NCI-H1105 treated with DMSO at 0.1 percent for 48 hours (cell line): ENCODE measurements at places on chromosomes 11 and 22.

- peak; percentile 33 for DNase-seq
Measured at GRCh38 chr11:67389477-67389876, 2.3 kb upstream of the RAD9A start.

DNA sequence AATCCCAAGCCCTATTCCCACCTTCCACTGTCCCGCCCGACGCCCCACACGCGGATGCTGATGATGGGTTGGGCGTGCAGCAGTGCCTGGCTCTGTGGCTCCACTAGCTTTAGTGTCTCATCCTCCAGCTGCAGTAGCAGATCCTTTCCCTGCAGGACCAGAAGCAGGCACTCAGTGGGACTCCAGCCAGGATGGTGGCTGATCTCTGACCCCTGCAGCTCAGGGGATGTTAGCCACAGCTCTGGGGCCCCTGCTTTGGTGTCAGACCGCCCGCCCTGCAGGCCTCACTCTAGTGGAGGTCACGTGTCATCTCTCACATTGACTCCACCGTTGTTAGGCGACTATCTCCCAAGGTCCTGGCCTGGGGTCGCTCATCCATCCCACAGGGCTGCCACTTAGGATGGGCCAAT lies 11.8 kb downstream of the SMPD1 start:
- no peak for DNase-seq

GRCh38 chr22:17941471-17942406 lies 82.6 kb downstream of the MICAL3 start:
- no peak for DNase-seq

DNA sequence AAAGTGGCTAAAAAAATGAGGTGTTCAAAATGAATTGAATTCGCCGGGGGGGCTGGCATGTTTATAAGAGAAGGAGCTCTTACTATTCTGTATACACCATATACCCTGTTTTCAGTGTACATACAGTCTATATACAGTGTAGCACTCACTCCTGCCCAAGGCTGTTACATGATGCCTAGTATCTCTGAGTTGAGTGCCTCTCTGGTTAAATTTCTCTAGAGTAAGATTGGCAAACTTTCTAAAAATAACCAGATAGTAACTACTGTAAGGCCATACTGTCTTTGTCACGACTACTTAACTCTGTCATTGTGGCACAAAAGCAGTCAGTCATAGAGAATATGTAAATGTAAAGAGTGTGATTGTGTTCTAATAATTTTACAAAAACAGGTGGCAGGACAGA lies 58.1 kb downstream of the PHF21A start:
- no peak for DNase-seq

GRCh38 chr22:41034706-41035105 lies 57.7 kb upstream of the EP300 start:
- no peak for DNase-seq

GRCh38 chr11:69525516-69526452 lies 44.3 kb downstream of the LINC01488 start:
- DNase-seq, result no peak

GRCh38 chr11:57379732-57380131 lies 1.2 kb downstream of the PRG3 start:
- DNase-seq, result no peak

- peak; percentile 87 for DNase-seq
Measured at GRCh38 chr11:45859661-45860140, 12.4 kb downstream of the CRY2 start.

- DNase-seq, result no peak
Measured at GRCh38 chr11:34105957-34106504, 602 bp downstream of the NAT10 start.

GRCh38 chr11:90701716-90702115 lies 478.9 kb upstream of the CHORDC1 start:
- no peak for DNase-seq

DNA sequence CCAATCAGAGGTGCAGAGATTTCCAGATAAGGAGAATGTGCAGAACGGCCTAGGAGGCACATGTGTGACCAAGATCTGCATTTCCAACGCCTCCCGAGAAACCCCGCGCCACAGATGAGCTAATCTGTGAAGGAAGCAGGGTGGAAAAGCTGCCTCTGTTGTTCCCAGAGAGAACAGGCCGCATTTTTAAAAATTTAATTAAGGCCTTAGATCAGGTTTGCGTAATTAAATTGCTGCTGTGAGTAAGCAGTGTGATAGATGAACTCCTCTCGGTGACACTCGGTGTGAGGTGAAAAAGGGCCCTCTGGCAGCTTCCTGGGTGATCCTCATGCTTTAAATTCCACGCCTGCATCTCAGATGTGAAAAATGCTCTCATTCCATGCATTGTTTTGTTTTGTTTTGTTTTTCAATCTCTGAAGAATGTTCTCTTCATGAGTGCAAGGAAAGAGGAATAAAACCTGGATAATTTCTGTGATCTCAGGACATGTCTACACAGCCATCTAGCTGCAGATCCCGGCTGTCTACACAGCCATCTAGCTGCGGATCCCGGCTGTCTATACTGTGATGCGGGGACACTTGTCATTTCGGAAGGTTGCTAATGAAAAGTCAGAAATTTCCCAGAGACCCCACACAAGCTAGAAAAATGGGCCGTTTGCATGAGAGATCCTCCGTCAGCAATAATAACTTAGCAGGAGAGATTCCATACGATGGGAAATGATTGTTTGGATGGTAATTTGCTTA lies 1398.9 kb downstream of the BRD1 start:
- DNase-seq, result no peak

GRCh38 chr11:72352859-72353551 lies 81.3 kb downstream of the CLPB start:
- DNase-seq, result no peak

DNA sequence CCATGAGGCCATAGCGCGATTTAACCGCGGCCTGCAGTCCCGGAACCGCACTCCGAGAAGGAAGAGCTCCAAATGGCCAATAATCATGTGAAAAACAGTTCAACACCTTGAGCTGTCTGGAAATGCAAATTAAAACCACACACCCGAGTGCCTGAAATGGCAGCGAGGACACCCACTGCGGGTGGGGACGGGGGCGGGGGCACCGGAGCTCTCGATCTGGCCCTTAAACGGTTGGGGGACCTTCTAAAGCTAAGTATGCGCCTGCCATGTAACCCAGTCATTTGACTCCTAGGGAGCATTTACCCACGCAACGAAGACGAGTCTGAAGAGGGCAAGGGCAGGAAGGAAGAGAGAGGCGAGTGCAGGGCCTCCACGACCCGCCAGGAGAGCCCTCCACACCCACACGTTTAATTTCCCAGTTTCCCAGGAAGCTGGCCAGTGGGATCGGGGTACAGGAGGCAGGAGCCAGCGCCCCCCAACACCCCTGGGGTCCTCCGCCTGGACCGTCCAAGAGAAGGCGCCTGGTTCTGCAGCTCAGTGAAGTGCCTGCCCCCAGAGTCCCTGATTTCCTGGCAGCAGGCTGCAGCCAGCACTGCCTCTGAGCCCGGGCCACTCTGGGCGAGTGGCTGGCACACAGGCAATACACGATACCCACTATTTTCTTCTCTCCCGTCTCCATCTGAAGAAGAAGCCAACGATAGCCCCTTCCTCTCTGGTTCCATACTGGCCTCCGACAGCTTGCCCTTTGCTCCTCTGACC lies 1.7 kb downstream of the TTLL8 start:
- no peak for DNase-seq

DNA sequence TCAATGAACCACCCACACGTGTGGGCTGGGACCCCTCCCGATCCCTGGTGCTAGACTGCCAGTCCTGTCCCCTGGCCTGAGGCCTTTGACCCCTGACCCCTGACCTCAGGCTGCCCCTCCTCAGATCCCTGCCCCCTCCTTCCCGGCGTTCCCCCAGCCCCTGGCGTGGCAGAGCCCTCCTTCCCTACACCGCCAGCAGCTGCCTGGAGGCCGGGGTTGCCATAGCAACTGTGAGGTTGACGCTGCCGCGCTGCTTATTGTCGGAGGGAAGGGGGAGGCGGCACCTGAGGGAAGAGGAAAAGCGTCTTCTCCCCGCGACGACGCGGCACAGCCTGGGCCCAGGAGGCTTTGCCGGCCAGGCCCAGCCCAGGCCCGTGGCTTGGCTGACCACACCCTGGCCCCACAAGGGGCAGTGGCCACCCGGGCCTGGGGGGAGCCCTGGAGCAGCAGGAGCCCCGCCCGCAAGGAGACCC lies 32.6 kb downstream of the SHANK3 start:
- DNase-seq, result peak; percentile 90

GRCh38 chr11:47393163-47394049 lies 15.0 kb upstream of the SLC39A13 start:
- DNase-seq, result no peak

- no peak for DNase-seq
Measured at GRCh38 chr11:28808771-28809170, 700.6 kb downstream of the METTL15 start.
